ENCODE measurements at places on chromosomes 6 and 20.

GRCh38 chr6:166952121-166952520 lies 4.2 kb downstream of the RNASET2 start:
- H3K4me3 ChIP-seq = no peak overlapping the region
- no peak for DNase-seq
- H3K36me3 ChIP-seq = no peaks in the 10 kb centered on the region
- H3K27ac ChIP-seq = no peak overlapping the region
- no peaks in the 10 kb centered on the region for H3K27me3 ChIP-seq

DNA sequence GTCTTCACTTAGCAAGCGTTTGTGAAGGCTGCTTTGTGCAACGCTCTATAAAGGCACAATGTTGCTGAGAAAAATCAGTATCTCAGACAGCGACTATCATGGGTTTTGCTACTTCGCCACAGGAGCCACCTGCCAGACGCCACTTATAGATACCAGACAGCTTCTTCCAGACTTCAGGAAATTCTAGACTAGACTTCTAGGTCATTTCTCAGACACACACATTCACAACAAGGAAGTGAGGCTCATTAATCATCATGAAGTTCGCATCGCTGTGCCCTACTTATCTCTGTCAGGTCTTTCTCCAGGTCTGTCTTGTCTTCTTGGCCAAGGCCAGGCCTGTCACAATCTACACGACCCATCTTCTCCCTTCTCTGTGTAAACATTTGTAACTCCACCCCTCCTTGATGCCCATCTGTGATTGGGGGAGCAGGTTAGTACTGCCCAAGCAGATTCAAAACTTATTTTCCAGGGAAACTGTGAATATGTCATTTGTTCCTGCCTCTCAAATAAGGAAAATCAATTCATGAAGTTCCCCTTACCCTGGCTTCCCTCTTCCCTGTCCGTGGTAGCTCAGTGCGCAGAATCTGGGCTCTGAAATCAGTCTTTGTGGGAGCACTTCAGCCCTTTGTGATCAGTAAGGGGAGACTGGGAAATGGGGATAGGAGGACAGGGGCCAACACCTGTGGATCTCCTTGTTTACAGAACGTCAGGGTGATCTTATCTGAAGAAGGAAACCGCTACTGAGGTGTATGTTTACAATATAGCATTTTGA lies 115.5 kb downstream of the TNFAIP3 start:
- H3K36me3 ChIP-seq = no peaks in the 10 kb centered on the region
- no peaks in the 10 kb centered on the region for H3K4me1 ChIP-seq
- H3K4me3 ChIP-seq = no peak overlapping the region
- DNase-seq = no peak
- peaks cover 6% of the 10 kb centered on the region for H3K27me3 ChIP-seq
- H3K27ac ChIP-seq = no peak overlapping the region

DNA sequence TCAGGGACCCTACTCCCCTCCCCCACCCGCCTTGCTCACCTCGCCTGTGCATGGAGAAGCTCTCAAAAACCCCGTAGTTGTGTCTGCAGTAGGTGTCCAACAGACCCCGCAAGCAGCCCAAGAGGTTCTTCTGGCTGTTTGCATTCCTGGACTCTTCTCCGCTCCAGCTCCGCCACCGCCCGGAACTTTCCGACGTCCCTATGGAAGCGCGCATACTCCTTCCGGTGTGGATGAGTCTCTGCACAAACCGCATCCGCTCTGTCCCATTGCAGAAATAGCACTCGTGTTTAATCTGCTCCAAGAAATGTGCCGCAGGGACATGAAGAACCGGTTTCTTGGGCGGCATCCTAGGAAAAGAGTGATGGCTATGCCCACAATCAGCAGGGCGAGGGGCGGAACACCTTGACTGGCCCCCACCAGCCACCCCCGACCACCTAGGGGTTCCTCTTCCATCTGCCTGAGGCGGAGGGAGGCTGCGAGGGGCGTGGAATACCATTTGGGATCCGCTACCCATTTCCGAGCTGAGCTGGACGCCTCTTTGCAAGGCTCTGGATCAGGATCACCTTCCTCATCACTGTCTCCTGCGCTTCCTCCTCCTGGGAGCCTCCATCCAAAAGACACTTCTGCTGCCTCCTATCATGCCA lies 20.2 kb downstream of the HLA-DRA start:
- no peaks in the 10 kb centered on the region for H3K27me3 ChIP-seq
- no peak overlapping the region for H3K27ac ChIP-seq
- H3K36me3 ChIP-seq = no peaks in the 10 kb centered on the region
- DNase-seq = no peak
- no peak overlapping the region for H3K4me3 ChIP-seq

DNA sequence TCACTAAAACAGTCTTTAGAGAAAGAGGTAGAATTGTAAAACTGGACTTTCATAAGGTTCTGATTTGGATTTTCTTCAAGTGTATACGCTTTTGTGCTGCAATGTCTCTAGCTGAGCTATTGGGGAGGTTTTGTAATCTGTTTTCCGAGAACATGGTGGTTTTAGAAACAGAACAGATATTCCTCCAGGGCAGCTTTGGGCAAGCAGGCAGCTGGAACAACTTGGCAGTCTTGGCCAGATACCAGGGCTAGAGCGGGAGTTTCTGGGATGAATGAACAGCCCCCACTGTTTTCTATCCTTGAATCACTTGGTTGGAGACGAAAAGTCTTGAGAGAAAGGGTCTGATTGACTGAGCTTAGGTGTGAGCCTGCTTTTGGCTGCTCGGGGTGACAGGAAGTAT lies 17.1 kb upstream of the ARMC2 start:
- no peaks in the 10 kb centered on the region for H3K36me3 ChIP-seq
- H3K27me3 ChIP-seq = no peaks in the 10 kb centered on the region
- peak overlapping the region; percentile 82 for H3K27ac ChIP-seq
- no peak overlapping the region for H3K4me3 ChIP-seq
- DNase-seq = peak; percentile 57

DNA sequence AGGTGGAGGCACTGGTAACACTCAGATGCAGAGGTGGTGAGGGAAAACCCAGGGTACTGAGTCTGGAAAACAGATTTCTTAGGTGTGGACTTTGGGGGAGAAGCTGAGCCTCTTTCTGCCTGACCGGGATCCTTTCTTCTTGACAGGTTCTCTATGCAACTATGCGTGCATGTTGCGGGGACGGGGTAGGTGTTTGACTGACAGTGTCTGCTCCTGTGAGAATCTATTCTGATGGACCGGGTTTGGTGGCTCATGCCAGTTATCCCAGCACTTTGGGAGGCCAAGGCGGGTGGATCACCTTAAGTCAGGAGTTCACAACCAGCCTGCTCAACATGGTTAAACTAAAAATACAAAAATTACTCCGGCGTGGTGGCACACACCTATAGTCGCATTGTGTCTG lies 27.9 kb upstream of the ID1 start:
- H3K4me3 ChIP-seq = no peak overlapping the region
- H3K27ac ChIP-seq = no peak overlapping the region
- H3K36me3 ChIP-seq = no peaks in the 10 kb centered on the region
- no peaks in the 10 kb centered on the region for H3K27me3 ChIP-seq

GRCh38 chr20:20895537-20895936 lies 183.1 kb upstream of the RALGAPA2 start:
- peaks cover 17% of the 10 kb centered on the region for H3K27me3 ChIP-seq
- H3K4me3 ChIP-seq = no peak overlapping the region
- no peaks in the 10 kb centered on the region for H3K4me1 ChIP-seq
- no peak for DNase-seq

DNA sequence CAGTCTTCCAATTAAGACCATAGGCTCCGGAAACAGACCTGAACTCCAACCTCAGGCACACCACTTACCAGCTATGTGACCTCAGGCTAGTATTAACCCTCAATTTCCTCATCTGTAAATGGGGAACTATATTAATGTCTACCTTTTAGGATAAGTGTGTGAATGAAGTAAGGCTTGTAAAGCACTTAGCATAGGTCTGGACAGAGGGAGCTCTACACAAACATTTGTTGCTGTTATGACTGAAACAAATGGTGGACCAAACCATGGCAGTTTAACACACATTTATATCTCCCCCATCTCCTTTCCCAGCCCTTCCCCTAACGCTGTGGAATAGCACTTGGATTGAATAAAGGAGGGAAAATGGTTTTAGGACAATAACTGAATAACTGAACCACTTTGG lies 48.7 kb downstream of the TSHZ2 start:
- H3K4me3 ChIP-seq = no peak overlapping the region
- no peak for DNase-seq
- no peaks in the 10 kb centered on the region for H3K27me3 ChIP-seq

GRCh38 chr6:112249489-112249888 lies 4.9 kb downstream of the LAMA4 start:
- no peaks in the 10 kb centered on the region for H3K27me3 ChIP-seq
- no peak for DNase-seq
- H3K4me1 ChIP-seq = peaks cover 23% of the 10 kb centered on the region
- no peaks in the 10 kb centered on the region for H3K36me3 ChIP-seq

DNA sequence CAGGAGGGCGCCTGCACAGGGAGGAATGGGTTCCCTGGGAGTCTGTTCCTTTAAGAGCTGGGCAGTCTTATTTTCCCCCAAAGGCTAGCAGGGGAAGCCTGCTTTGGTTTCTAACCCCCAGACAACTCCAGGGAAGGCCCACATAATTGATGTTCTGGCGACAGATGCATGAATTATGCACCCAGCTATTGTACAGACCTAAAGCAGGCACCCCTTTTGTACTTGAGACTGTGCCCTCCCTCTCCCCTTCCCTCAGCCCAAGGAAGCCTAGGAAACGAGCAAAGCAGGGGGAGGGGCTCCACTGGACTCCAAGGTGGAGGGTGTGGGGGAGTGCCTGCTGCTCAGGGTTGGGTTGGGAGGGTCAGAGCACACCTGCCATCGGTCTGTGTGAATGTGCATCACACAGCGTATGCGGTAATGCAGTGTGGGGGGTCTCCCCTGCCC lies 102.1 kb downstream of the KCNB1 start:
- H3K4me3 ChIP-seq = no peak overlapping the region
- no peak overlapping the region for H3K27ac ChIP-seq
- H3K36me3 ChIP-seq = no peaks in the 10 kb centered on the region
- DNase-seq = no peak

- no peaks in the 10 kb centered on the region for H3K27me3 ChIP-seq
- H3K4me3 ChIP-seq = no peak overlapping the region
- H3K27ac ChIP-seq = no peak overlapping the region
- no peaks in the 10 kb centered on the region for H3K4me1 ChIP-seq
Observed at GRCh38 chr6:44538131-44538806, 150.8 kb downstream of the CDC5L start.

DNA sequence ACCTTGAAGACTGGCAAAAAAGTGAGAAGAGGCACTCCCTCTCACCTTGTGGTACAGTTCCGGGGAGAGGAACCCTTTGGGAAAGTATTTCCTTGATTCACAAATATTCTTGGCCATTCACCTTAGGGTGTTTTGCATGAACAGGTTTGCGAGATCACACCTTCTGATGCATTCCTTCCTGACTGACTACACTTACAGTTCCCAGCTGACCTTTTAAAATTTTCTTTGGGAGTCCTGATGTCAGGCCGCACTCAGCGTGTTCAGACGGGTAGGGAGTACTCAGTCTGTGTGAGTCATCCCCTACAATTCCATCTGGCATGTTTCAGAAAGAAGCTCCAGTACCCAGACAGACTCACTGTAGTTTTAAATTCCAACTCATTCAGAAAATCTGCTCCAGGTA lies 1.7 kb downstream of the ADGRF4 start:
- no peaks in the 10 kb centered on the region for H3K4me1 ChIP-seq
- no peak overlapping the region for H3K4me3 ChIP-seq
- no peaks in the 10 kb centered on the region for H3K36me3 ChIP-seq
- H3K27ac ChIP-seq = no peak overlapping the region

DNA sequence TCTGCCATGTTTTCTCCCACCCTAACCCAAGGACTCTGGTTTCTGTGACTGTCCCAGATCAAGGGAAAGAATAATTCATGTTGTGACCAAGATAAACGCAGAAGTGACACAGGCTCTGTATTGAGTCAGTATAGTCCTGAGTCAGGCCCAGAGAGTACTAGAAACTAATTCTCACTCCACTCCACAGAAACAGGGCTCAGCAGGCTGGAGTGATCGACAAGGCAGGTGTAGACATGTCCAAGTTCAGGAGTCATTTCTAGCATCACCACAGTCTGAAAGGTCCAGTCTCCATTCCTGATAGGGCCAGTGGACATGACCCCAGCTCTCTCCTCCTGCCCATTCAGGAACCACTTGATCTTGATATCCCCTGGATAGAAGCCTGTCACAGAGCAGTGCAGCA lies 2.7 kb downstream of the HLA-DOB start:
- DNase-seq = no peak
- H3K27me3 ChIP-seq = peaks cover 40% of the 10 kb centered on the region
- no peaks in the 10 kb centered on the region for H3K36me3 ChIP-seq

DNA sequence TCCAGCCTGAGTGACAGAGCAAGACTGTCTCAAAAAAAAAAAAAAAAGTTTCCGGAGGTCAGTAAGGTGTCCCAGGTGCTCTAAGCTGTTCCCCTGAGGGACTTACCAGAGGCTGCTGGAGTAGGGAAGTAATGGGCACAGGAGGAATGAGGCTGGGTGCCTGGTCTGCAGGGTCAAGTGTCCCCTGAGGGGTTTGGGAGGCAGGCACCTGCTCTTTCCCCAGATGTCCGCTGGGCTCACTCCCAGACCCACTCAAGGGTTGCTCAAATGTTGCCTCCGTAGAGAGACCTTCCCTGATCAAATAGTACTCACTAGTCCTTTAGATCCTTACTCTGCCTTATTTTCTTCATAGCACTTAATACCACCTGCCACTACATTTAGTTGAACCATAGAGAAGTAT lies 5.4 kb upstream of the MAPK13 start:
- no peak overlapping the region for H3K27ac ChIP-seq
- H3K36me3 ChIP-seq = no peaks in the 10 kb centered on the region
- H3K27me3 ChIP-seq = no peaks in the 10 kb centered on the region

DNA sequence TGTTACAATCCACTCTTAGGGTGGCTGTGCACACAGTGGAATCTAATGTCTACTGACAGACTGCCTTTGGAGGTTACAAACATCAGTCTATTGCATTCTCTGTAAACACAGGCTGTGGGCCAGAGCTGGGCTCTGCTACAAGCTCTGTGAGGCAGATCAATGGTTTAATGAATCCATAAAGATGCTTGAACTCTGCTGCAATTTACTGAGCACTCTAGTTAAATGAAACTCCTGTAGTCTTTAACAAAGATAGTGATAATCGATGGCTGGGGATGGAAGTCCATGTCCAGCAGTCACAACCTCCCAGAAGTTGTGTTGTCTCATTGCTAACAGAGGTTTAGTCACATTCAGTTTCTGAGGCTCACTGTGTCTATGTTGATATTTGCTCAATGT lies 50.5 kb downstream of the SOBP start:
- H3K4me1 ChIP-seq = peaks cover 42% of the 10 kb centered on the region
- no peak overlapping the region for H3K27ac ChIP-seq
- DNase-seq = no peak

DNA sequence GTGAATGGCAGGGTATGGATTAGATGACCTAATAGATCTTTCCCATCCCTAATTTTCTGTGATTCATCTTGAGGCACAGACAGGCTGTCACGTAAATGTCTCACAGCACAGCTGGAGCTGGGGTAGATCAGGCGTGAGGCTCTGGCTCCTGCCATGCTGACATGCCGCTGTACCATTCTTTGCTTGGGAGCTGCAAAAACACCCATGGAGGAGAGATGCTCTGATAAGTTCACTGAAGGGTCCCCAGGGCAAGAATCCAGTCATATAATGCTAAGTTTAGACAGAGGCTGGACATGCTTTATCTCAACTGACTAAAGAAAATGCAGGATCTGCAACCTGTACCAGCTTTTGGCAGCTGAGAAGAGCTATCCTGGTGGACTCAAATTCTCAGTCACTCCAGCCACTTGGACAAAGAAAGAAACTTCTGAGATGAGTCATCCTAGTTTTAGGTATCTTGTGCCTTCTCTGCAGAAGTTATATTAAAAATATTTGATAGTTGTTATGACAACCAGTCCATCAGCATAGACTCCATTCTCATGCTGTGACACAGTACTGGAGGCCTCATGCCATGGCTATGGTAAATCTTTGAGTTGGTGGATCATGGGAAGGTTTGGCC lies 185.1 kb upstream of the RAB32 start:
- no peaks in the 10 kb centered on the region for H3K4me1 ChIP-seq
- no peaks in the 10 kb centered on the region for H3K36me3 ChIP-seq
- DNase-seq = no peak
